ENCODE measurements at places on chromosomes 7 and 10.
A peak's percentile ranks its signal among the peaks of the same experiment; 100 is the strongest.

GRCh38 chr10:85791818-85792532 is 574.6 kb downstream of the GRID1 start:
- no peak for DNase-seq

DNA sequence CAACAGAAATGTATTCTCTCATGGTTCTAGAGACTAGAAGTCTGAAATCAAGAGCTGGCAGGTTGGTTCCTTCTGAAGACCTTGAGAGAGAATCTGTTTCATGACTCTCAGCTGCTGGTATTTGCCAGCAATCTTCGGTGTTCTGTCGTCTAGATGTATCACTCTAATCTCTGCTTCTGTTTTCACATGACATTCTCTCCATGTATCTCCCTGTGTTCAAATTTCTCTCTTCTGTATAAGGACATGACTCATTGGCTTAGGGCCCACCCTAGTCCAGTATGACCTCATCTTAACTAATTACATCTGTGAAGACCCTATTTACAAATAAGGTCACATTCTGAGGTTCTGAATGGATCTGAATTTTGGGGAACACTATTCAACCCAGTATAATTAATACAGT is 82.3 kb downstream of the ANKRD7 start:
- DNase-seq: no peak

- no peak for DNase-seq
These were observed 17.4 kb downstream of the POLL start for GRCh38 chr10:101570428-101571270.

DNA sequence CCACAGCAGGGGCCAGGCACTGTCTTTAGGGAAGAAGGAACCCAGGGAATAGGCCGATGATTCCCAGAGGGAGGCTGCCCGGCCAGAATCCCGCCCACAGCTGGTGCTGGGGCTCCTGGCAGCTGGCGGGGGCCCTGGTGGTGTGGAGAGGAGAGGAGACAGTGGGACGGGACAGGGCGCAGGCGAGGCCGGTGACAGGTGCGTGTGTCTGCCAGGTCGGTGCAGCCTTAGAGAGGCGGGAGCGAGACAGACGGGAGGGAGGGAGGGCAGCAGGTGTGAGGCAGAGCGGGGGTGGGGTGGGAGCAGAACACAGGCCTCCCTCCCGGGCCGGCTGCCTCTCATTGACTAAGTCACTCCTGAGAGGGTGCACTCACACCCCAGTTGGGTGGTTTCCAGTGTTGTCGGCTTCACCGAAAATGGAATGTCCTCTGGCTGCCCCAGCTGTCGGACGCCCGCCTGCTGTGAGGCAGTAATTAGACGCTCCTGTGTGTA is 55.2 kb downstream of the ELFN1 start:
- DNase-seq: peak; percentile 68

DNA sequence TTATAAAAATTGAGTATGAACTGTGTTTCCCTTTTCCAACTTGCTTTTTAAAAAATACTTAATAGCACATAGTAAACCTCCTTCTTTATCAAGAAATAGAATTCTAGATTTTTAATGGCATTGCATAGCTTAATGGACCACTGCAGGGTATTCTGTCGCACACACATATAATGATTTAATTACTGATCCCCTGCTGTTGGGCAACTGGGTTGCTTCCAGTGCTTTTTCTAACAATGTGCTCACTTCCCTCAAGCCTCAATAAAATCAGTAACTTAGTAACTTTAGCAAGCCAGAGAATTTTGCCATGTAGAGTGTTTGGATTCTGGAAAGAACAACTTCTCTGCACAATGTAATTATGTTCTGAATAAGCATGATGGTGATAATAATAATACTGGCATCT is 49.1 kb upstream of the PDLIM1 start:
- no peak for DNase-seq

- no peak for DNase-seq
These were observed 68.6 kb downstream of the CALD1 start for GRCh38 chr7:134847851-134848588.

- no peak for DNase-seq
These were observed 4.2 kb upstream of the KCP start for GRCh38 chr7:128914566-128915151.

- DNase-seq: no peak
These were observed 51.3 kb downstream of the FAM13C start for GRCh38 chr10:59311025-59311424.

GRCh38 chr10:13331646-13332045 is 16.4 kb downstream of the SEPHS1 start:
- no peak for DNase-seq

- no peak for DNase-seq
These were observed 11.6 kb upstream of the FRAT1 start for GRCh38 chr10:97307441-97307840.

DNA sequence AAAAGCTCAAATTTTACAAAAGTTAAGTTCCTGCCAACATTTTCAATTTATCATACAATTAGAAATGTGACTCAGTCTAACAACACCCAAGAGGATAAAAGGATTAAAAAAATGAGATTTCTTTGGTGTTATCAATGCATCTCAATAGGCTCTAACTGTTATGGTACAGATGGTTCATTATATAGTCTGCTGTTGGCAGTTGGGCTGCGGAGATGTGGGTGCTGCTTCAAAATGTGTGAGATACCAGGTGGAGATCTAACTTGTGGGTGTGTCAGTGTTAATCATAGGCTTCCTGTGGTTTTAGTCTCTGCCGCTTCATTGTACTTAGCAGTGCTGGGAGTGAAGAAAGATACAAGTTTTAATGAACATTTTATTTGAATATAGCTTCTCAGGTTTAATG is 231.2 kb downstream of the EXOC4 start:
- DNase-seq: peak; percentile 80

GRCh38 chr10:132685101-132685891 is 100.7 kb downstream of the NKX6-2 start:
- DNase-seq: peak; percentile 26

- DNase-seq: no peak
These were observed 1021.9 kb downstream of the LRMDA start for GRCh38 chr10:76453332-76453731.

GRCh38 chr10:11758527-11759236 is 16.5 kb downstream of the ECHDC3 start:
- no peak for DNase-seq

DNA sequence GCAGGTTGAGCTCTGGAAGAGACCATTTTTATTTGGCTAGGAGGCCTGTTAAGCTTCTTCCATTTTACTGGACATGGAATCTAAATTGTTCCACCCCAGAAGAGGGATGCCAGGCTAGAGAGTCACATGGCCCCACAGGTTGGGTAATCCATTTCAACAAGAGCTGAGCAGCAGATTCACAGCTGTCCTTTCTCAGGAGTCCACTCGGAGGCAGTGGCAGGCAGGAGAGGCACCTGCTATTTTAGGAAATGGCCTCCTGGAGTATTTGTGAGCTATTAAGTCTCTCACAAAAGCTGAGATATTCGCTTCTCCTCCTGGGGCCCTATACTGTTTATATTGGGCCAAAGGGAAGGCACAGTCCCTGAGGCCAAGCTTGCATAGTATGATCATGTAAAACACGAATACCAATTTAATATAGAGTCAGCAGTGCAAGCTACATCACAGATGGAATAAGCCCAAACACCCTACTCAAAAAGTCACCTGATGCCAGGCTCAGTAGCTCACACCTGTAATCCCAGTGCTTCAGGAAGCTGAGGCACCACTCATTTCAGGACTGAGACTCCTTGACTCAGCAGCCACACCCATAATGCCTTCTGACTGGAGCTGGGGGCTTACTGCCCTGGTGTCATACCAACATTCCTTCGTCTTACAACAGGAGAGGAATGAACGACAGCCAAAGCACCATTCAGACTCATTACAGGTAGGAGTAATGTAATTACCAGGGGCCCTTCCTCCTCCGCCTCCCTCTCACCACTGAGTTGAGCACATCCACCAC is 124.1 kb downstream of the LMBR1 start:
- no peak for DNase-seq

GRCh38 chr10:98172073-98172472 is 37.6 kb downstream of the R3HCC1L start:
- DNase-seq: no peak

DNA sequence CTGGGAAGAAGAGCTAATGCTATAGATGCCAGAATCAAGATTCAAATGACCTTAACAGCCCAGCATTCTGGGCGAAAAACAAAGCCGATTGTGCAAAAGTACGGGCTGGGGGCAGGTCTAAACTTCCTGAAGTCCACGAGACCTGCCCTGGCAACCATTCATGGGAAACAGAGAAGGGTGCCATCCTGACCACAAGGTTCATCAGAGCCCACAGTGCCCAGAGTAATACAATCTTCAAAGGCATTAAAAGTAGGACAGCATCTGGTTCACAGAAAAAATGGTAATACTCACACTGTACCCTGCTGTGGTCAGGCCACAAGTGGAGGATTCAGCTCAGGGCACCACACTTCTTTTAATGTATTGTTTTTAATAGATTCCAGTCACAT is 36.1 kb downstream of the SORBS1 start:
- DNase-seq: no peak

GRCh38 chr10:113441220-113441619 is 111.6 kb upstream of the HABP2 start:
- DNase-seq: no peak

DNA sequence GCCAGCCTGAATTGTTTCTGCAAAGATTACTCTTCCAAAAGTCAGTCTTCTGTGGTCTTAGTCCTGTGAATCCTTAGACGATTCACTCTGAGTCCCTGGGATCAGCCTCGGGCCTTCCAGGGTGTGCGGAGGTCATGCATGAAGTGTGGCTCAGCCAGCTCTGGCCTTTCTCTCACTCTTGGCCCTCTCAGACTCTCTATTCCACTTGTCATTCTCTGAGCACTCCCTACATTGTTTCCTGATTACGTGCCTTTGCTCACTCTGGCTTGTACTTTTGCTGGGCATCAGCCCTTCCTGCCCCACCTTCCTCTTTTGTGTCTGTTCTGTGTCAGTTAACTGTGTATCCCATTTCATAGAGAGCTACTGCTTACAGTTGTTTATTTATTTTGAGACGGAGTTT is 36.0 kb downstream of the CCNY start:
- no peak for DNase-seq
